ENCODE measurements at places on chromosomes 6 and 20.
A peak's percentile ranks its signal among the peaks of the same experiment; 100 is the strongest.

DNA sequence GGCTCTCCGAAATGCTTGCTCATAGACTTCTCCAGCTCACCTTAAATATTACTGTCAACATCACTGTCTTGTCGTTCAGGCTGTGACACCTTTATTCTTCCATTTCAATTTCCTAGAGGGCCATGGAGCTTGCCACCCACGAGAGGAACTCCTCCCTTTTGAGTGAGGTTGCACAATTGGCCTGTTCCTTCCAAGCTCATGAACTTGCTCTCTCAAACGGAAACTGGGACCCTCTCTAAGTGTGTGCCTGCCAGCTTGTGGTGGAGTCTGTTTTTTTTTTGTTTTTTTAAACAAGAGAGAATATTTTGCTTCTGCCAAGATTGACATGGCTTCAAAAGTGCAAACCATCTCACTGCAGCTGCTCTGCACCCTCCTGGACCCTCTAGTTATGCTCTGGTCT lies 19.3 kb upstream of the IYD start:
- DNase-seq, result no peak

DNA sequence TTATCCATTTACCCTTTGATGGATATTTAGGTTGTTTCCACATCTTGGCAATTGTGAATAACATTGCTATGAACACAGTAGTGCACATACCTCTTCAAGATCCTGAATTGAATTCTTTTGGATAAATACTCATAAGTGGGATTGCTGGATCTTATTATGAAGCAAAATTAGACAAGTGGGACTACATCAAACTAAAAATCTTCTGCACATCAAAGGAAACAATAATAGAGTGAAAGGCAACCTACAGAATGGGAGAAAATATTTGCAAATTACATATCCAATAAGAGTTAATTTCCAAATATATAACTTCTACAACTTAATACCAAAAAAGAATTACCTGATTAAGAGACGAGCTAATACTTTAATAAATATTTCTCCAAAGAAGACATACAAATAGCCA lies 38.4 kb upstream of the BCAS1 start:
- DNase-seq, result no peak

DNA sequence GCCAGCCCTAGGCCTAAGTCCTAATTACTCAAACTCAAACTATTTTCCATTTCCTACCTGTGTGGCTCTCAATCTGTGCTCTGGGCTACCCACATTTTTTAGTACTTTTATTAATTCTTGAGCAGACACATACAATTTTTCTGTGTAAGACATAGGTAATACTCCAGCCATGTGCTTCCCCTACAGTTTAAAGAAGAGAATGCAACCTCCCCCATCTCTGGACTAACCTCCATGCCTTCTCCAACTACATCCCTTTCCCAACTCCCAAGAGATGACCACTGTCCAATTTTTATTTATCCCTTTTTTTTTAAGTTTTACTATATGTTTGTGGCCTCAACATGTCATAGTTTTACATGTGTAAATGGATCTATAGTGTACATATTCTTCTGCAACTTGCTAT lies 5.8 kb downstream of the HMGN4 start:
- no peak for DNase-seq

GRCh38 chr6:32943864-32944649 lies 3.2 kb upstream of the HLA-DMB start:
- no peak for DNase-seq

DNA sequence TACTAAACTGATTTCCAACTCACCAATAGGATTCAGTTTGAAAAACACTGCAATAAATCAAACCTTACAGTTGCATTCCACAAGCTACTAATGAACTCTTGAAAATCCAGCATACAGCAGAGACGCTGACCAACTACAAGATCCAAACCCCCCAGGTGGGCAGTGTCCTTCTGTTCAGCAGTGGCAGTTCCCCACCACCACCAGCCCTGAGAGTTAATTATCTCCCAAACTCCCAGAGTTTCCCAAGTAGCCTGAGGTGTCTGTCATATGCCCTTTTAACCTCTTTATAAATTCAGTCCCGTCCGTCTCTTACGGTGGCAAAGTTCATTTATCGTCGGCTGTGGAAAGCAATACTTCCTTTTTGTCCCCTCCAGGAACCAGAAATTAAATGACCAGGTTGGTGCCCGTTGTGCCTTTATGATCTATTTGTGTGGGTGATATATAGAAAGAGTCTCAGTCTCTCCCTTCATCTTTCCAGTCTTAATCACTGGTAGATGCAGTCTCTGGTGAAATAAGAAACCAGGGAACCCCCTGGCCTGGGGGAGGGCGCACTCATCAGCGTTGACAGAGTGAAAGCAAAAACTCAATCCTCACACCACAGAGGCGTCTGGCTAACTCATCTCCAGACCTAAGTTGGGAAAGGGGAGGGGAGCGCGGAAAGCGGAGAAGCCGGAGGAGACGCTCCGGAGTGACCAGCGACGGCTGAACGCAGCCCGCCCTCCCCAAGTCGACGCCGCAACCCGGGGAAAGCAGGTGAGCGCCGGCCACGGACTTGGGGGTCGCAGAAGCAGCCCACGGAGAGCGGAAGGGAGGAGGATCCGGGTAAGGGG lies 717 bp downstream of the MRPL14 start:
- peak; percentile 22 for DNase-seq
